ENCODE measurements at places on chromosomes 13 and 19. TPM values are rescaled to one million over a fixed set of nuclear protein-coding genes. Genes with fewer than 3 reads are reported as not detected.

DNA sequence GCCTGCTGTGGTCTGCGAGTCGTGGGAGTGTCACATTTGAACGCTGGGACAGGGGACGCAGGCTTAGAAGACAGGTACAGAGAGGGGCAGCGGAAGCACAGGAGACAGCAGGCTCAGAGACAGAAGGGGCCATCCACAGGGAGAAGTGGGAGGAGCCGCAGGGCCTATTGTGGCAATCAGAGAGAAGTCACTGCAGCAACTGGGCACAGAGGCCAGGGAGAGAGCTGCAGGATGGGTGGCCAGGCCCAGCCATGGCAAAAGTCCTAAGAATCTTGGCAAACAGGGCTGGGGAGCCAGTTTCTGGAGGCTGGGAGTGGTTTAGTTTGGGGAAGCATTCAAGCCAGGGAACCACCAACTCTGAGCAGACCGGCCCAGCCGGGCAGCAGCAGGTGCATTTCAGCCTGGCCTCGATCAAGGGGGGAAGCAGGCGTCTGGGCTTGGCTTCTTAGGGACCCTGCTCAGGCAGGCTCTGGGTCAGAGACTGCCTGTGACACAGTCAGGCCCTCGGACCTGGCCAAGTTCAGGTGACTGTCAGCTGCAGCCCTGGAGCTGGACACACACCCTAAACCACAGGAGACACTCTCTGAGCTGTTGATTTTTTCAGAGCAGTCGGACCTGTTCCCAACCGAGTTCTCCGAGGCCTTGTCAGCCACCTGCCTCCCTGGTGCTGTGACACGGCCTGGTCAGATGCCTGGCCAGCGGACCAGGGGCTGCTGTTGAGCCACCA is 11.8 kb downstream of the SH3GL1 start:
- no peaks in the 10 kb centered on the region for H3K27me3 ChIP-seq
- H3K4me1 ChIP-seq: peaks cover 36% of the 10 kb centered on the region
- DNase-seq: no peak
- H3K4me3 ChIP-seq: no peak overlapping the region
- peaks cover 40% of the 10 kb centered on the region for H3K36me3 ChIP-seq
- peak overlapping the region; percentile 93 for H3K27ac ChIP-seq

DNA sequence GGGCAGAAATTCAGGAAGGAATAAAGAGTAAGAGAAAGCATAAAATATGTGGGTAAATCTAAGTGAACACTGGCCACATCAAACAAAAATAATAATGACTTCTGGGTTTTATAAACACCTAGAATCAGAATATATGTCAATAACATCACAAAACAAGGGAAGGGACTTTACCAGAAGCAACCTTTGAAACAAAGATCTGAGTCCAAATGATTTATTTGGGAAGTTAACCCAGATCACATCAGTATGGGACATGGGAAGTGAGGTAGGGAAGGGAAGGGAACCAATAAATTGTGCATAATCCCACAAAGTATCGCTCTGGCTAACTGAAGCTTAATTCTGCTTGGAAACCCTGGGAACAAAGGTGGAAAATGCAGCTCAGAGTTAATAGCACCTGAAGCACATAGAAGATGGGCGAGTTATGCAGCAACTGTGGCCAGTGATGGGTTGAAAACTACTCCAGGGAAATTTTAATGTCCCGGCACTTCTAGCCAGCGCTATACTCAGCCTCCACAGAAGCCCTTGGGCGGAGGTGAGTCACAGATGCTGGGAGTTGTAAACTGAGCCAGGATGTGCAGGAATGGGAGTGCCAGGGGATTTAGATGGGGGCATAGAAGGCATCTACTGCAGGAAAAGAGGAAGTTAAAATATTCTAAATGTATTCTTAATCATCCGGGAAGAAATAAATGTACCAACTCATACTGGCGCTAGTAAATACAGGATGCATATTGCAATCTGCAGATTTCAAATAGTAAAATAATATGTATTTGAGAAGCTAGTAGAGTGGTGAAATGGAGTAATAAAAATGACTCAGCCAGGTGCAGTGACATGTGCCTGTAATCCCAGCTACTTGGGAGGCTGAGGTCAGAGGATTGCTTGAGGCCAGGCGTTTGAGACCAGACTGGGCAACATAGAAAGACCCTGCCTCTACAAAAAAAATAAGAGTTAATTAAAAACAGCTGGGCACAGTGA is 34.2 kb upstream of the CEBPG start:
- H3K4me3 ChIP-seq: no peak overlapping the region
- H3K36me3 ChIP-seq: no peaks in the 10 kb centered on the region
- H3K27me3 ChIP-seq: no peaks in the 10 kb centered on the region
- DNase-seq: peak; percentile 92
- peak overlapping the region; percentile 16 for H3K27ac ChIP-seq

DNA sequence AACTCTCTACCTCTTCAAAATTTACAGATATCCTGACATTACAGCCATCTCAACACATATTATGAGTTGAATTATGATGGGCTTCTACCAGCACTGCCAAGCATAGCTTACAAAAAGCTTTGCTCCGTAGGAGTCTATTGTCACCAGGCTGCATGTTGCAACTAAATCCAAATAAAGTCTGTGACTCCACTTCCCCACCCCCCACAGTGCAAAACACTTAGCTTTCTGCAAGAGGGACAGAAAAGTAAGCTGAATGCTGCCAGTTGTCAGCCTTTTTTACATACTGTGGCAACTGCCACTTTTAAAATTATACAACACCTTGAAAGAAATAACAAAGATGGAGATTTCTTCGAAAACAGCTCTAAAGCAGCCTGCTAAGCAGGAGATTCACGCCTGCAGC is 189.1 kb downstream of the FGF14 start:
- H3K36me3 ChIP-seq: no peaks in the 10 kb centered on the region
- no peak for DNase-seq
- H3K27me3 ChIP-seq: no peaks in the 10 kb centered on the region
- no peak overlapping the region for H3K27ac ChIP-seq

- no peaks in the 10 kb centered on the region for H3K36me3 ChIP-seq
- no peak overlapping the region for H3K4me3 ChIP-seq
- H3K4me1 ChIP-seq: peaks cover 9% of the 10 kb centered on the region
Observed at GRCh38 chr13:43428545-43429296, 358.1 kb downstream of the ENOX1 start.

GRCh38 chr19:2189880-2190279 is 26.1 kb downstream of the DOT1L start:
- no peak overlapping the region for H3K27ac ChIP-seq
- no peaks in the 10 kb centered on the region for H3K4me1 ChIP-seq
- H3K4me3 ChIP-seq: no peak overlapping the region
- H3K36me3 ChIP-seq: peaks cover 58% of the 10 kb centered on the region

The NUP62 gene
- 42.0 TPM for total RNA-seq

The SHC2 gene
- total RNA-seq: 2.8 TPM

The CCL25 gene
- total RNA-seq: not detected

- H3K36me3 ChIP-seq: no peaks in the 10 kb centered on the region
- no peak overlapping the region for H3K27ac ChIP-seq
- H3K4me1 ChIP-seq: no peaks in the 10 kb centered on the region
- no peak overlapping the region for H3K4me3 ChIP-seq
- H3K27me3 ChIP-seq: no peaks in the 10 kb centered on the region
Observed at GRCh38 chr13:63614874-63615612, 2199.4 kb upstream of the PCDH20 start.

DNA sequence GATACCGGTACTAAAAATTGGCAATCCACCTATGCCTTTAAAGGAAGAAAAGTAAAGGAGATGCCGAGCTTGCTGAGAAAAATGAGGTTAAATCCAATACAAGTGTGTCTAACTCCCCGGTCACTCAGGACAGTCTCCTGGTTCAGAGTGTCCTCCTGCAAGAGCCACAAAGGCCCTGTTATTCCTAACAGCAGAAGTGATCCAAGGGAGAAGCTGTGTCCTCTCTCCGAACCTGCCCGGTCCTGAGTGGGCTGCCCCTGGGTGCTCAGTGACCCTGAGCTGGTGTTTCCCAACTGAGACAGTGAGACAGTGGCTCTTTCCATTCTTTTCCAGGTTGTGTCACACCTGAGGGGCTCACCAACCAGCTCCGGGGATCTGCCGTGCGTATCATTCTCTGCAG is 4.8 kb downstream of the GJB6 start:
- no peaks in the 10 kb centered on the region for H3K4me1 ChIP-seq
- no peaks in the 10 kb centered on the region for H3K27me3 ChIP-seq
- no peaks in the 10 kb centered on the region for H3K36me3 ChIP-seq
- DNase-seq: no peak

- peaks cover 67% of the 10 kb centered on the region for H3K27me3 ChIP-seq
- no peak within 1 kb of the TSS for H3K4me3 ChIP-seq
- no peak within 1 kb of the TSS for H3K27ac ChIP-seq
- H3K4me1 ChIP-seq: peaks cover 6% of the 10 kb centered on the region
Observed at GRCh38 chr19:7732045-7732444, at the start of gene CLEC4G. Gene CLEC4G (minus strand): TSS chr19:7732110. CDS start chr19:7732102, 8 bp downstream.

GRCh38 chr13:31631071-31631470 is 108.3 kb upstream of the RXFP2 start:
- no peak overlapping the region for H3K4me3 ChIP-seq
- H3K27ac ChIP-seq: no peak overlapping the region
- H3K4me1 ChIP-seq: no peaks in the 10 kb centered on the region
- no peaks in the 10 kb centered on the region for H3K36me3 ChIP-seq
- H3K27me3 ChIP-seq: no peaks in the 10 kb centered on the region
- DNase-seq: peak; percentile 13

- DNase-seq: no peak
- H3K4me3 ChIP-seq: no peak overlapping the region
- no peaks in the 10 kb centered on the region for H3K27me3 ChIP-seq
- peaks cover 11% of the 10 kb centered on the region for H3K36me3 ChIP-seq
Observed at GRCh38 chr13:43036351-43037250, 13.2 kb downstream of the DNAJC15 start.

The SYNE4 gene
- 0.91 TPM for total RNA-seq

The CEACAM7 gene
- not detected for total RNA-seq

- DNase-seq: no peak
- no peak overlapping the region for H3K27ac ChIP-seq
- no peaks in the 10 kb centered on the region for H3K36me3 ChIP-seq
- no peaks in the 10 kb centered on the region for H3K4me1 ChIP-seq
- H3K27me3 ChIP-seq: peaks cover 15% of the 10 kb centered on the region
- no peak overlapping the region for H3K4me3 ChIP-seq
Observed at GRCh38 chr13:27289011-27289665, 18.5 kb downstream of the RASL11A start.

- H3K4me3 ChIP-seq: no peak overlapping the region
- no peaks in the 10 kb centered on the region for H3K4me1 ChIP-seq
- DNase-seq: no peak
- H3K36me3 ChIP-seq: no peaks in the 10 kb centered on the region
- H3K27ac ChIP-seq: no peak overlapping the region
Observed at GRCh38 chr19:31290931-31291590, 58.2 kb downstream of the TSHZ3 start.

The CERS1 gene
- total RNA-seq: not detected

DNA sequence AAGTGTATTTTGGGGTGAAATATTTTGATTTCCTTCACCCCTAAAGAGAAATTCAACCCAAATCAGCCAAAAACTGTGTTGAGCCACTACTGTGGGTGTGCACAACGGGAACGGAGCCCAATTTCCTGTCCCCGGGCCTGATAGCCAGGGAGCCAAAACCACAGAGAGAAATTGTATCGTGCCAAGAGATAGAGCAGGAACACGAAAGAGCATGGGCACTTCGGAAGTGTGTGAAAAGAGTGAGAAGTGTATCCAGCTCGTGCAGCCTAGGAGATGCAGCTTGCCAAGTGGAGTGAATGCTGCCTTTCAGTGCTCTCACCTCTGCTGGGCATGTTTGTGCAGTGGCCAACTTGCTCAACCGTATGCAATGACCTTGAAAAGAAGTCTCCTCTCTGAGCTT is 19.4 kb upstream of the PLEKHF1 start:
- no peaks in the 10 kb centered on the region for H3K36me3 ChIP-seq
- peaks cover 20% of the 10 kb centered on the region for H3K4me1 ChIP-seq
- H3K27me3 ChIP-seq: peaks cover 14% of the 10 kb centered on the region
- peak overlapping the region; percentile 46 for H3K27ac ChIP-seq
- DNase-seq: peak; percentile 89

The COL5A3 gene
- total RNA-seq: 0.98 TPM

DNA sequence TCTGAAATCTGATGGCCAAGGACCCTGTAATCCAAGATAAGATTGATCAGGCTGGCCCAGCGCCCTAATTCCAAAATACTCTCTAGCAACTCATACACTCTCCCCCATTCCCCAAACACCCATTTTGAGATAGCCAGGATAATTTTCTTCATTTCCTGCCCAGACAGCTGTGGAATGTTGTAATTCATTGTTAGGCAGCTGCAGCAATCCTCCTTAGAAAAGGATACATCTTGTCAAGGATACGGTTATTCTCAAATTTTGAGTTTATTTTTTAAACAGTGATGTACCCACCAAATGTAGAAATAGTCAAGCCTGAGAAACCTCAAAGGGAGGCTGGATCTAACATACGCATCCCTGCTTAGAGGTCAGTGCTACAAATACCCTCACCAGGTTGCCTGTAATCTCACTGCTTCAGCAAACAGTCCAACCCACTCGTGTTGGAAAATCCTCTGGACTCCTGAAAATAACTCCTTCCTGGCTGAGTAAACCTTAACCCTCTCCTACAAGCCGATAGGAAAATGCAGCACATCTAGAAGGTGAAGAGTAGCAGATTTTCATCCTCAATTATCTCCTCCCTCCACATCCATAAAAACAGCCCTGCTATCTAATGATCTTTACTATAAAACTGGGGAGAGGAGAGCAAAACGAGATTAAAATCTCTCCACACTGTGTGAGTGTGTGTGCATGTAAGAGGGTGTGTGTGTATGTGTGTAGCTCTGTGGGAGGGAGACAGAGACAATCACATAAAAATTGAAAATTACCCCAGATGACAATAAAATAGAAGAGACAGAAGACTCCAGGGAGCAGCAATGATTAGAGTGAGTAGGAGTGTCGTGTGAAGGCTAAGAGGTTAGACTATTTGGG is 683.1 kb downstream of the DIAPH3 start:
- H3K36me3 ChIP-seq: no peaks in the 10 kb centered on the region
- no peak overlapping the region for H3K4me3 ChIP-seq
- DNase-seq: no peak
- peaks cover 32% of the 10 kb centered on the region for H3K27me3 ChIP-seq
- H3K4me1 ChIP-seq: no peaks in the 10 kb centered on the region

- H3K27me3 ChIP-seq: no peaks in the 10 kb centered on the region
- H3K27ac ChIP-seq: no peak overlapping the region
- H3K36me3 ChIP-seq: peaks cover 4% of the 10 kb centered on the region
- no peak overlapping the region for H3K4me3 ChIP-seq
- DNase-seq: no peak
Observed at GRCh38 chr19:2573916-2574315, 98.0 kb downstream of the GADD45B start.

- H3K27ac ChIP-seq: peak overlapping the region; percentile 92
- H3K4me3 ChIP-seq: no peak overlapping the region
- H3K36me3 ChIP-seq: peaks cover 9% of the 10 kb centered on the region
Observed at GRCh38 chr13:73054712-73055111, 4.1 kb upstream of the KLF5 start.

DNA sequence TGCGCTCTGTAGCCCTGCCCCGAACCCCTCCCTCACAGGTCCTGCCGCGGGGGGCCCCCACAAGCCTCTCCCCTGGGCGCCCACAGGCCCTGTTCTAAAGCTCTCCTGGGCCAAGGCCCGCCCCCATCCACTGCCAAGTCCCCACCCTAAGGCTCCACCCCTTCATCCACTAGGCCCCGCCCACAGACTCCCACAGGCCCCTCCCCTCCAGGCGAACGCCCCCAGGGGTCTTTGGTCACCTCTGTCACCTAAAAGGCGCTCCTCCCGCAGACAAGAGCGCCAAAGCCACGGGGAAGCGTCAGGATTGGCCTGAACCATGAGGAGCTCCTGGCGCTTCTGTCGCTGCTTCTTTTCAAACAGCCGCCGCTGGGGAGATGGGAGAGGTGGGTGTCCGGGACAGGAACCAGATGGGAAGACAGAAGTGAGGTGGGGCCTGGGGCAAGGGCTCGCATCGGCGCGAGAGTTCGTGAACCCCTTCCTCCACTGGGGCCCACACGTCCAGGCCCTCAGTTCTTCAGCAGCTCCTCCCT is 2.3 kb downstream of the TULP2 start:
- H3K36me3 ChIP-seq: peaks cover 5% of the 10 kb centered on the region
- no peak for DNase-seq
- no peak overlapping the region for H3K27ac ChIP-seq
- peaks cover 7% of the 10 kb centered on the region for H3K4me1 ChIP-seq

All from MCF 10A (cell line).